Foreskin keratinocyte (primary cell): ENCODE measurements at places on chromosomes 16 and 17.

DNA sequence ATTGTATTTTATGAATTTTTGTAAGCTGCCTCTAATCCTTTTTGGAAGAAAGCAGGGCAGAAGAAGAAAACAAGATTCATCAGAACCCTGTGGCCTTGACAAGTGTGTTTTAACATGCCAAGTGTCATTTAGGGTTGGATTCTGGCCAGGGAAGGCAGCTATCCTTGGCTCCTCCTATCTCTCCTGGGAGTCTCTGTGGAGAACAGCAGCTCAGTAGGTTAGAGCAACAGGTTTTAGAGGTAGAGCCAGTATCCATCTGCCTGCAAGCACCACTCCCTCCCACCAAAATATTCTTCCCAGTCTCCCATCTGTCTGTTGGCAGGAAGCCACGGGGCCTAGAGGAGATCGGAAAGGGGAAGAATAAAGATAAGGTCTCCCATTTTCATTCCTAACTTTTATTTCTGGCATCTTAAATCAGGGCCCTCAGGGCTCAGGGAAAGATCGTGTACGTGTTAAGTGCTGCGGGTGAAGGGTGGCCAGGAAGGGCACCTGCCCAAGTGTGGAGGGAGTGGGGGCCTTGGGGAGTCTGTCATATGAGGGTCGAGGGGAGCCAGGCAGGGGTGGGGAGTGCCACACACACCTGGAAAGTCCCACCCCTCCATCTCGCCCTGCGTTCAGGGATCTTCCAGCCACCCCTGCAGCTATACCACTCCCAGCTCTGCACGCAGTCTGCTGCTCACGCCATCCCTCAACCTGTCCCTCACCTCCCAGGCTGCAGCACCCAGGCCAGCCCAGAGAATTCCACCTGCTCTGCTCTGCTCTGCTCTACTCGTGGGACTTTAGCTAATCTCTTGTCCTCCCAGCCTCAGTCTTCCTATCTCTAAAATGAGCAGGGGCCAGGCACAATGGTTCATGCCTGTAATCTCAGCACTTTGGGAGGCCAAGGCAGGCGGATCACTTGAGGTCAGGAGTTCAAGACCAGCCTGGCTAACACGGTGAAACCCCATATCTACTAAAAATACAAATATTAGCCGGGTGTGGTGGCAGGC is 17.1 kb upstream of the CPSF4L start:
- DNase-seq = peak; percentile 38

DNA sequence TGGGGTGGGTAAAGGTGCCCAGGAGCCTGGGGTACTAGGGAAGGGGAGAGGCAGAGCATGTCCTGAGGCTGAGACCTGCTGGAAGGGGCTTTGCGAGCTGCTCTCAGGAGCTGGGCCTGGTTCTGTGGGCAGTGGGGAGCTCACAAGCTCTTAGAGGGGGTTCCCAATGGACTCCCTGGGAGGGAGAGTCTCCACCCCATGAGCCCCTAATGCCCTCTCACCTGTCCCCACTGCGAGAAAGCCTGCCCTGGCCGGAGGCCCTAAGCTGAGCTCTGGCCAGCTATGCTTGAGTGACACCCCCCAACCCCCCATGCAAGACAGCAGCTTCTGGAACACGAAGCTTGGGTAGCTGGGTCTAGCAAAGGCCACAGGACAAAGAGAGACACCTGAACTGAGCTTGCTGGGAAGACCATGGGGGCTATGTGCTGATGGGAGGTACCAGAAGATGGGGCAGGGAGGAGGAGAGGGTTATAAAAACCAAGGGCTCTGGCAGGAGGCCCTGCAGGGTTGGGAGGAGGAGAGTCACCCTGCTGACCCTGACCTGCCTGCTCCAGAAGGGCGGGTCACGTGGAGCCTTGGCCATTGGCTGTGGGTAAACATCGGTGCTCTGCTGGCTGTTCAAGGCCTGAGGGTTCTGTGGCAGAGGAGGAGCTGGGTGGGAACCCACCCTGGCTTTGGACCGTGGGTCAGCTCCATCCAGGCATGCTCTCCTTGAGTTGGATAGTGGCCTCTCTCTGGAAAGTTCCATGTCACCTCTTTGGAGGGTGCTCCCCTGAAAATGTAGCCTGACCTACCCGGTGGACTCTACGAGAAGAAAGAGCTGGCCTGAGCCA is 106.7 kb downstream of the RAB11FIP4 start:
- no peak for DNase-seq

- DNase-seq = no peak
Observed at GRCh38 chr17:56806949-56807348, 26.8 kb downstream of the C17orf67 start.

DNA sequence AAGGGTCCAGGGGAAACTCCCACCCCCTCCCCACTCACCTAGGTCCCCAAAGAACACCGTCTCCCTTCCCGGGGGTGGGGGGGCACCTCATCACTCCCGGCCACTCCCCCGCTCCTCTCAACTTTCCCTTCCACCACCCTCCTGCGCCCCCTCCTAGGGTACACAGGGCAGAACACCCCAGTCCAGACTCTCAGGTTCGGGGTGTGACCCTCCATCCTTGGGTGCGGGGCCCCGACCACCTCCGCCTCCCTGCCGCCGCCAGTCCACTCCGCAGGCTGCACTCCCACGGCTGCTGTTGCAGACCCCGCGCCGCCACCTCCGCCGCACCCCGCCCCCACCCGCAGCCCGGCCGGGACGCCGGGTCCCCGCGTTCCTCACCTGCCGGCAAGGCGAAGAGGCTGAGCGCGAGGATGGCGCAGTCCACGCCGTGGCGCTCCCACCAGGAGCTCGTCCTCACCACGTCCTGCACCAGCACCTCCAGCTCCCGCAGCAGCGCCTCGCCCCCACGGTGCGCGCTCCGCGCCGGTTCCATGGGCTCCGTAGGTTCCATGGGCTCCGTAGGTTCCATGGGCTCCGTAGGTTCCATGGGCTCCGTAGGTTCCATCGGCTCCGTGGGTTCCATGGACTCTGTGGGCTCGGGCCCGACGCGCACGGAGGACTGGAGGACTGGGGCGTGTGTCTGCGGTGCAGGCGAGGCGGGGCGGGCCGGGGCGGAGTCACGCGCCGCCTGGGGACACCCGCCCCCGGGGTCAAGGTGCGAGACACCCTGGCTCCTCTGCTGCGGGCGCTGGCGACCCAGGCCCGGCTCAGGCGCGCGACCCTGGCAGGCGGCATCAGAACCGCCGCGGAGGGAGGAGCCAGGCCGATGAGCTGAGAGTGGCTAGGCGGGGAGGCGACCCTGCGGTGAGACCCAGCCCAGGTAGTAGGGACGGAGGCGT is at the start of gene FADS6:
TSS of gene FADS6 (minus strand) at position 660 of the 938 bp plus-strand sequence. CDS start at position 622, 38 bp downstream.
- no peak for DNase-seq
